PC-9 (cell line): ENCODE measurements at places on chromosomes 7 and 10. TPM values are rescaled to one million over a fixed set of nuclear protein-coding genes. Genes with fewer than 3 reads are reported as not detected.

DNA sequence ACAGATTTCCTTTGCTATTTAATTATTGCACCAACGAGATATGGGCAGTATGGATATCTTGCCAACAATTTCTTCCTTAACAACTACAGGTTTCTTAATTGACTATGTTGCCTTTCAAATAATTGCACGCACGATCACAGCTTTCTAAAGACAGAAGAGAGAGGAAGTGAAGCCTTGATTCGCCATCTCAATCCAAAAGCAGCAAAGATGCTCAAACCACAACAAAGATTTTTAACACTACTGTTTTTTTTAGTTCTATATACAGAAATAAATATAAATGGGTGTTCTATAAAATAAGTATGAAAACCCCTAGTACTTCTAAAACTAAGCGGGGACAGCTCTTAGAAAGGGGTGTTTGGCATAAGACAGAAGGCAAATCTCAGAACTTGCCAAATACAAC lies 251.3 kb downstream of the SFMBT2 start:
- no peak for DNase-seq
- no peaks in the 10 kb centered on the region for H3K36me3 ChIP-seq
- H3K4me1 ChIP-seq: no peaks in the 10 kb centered on the region

DNA sequence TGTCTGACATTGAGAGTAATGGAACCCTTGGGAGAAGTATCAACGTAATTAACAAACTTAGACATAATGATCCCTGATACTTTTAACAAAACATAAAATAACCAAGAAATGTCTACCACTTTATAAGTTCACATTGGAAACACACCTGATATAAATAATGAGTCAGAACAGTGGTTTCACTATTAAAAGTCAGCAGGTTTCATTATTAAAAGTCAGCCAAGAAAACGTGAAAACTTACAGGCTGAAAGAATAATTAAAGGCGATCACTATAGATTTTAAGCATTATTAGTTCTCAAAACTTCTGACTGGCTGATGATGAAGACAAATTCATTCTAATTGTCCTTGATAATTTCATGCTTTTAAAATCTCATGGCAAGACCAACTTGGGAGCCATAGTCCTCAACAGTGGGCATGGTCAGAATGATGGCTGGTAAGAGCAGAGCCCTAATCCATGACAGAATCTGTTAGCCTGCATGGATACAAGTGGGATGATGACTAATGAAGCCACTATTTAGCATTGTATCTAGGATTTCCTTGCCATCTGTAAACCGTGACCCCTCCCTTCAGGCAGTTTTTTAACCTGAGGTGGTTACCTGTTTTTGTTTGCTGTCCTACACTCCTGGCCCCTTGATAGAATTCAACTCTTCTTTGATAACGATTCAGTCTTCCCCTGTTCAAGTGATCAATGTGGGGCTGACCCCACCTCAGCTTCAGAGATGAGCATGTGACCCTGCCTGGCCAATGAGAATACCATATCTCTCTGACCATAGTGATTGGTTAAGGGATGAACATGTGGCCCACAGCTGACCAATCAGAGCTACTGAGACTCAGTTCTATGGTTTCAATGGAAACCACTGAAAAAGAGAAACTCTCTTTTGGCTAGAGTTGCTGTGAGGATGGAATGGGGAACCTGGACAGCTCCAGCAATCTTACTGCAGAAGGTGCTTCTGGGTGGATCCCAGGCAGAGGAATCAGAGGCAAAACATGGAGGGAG lies 151.0 kb downstream of the PLPP4 start:
- no peak overlapping the region for H3K4me3 ChIP-seq
- no peaks in the 10 kb centered on the region for H3K4me1 ChIP-seq
- H3K27me3 ChIP-seq: no peaks in the 10 kb centered on the region
- H3K27ac ChIP-seq: no peak overlapping the region
- H3K36me3 ChIP-seq: no peaks in the 10 kb centered on the region
- no peak for DNase-seq

GRCh38 chr10:5467207-5467535 lies 32.2 kb downstream of the CALML5 start:
- H3K4me3 ChIP-seq: no peak overlapping the region
- DNase-seq: no peak
- peak overlapping the region; percentile 91 for H3K27ac ChIP-seq

Gene HYAL4
- total RNA-seq: not detected in 2 replicates

Gene NOM1
- total RNA-seq: 25.4 and 28.3 TPM in 2 replicates

Gene CCM2
- 48.1 and 54.2 TPM in 2 replicates for total RNA-seq
